ENCODE measurements at places on chromosomes 7 and 10.

- no peaks in the 10 kb centered on the region for H3K27me3 ChIP-seq
- no peak overlapping the region for H3K27ac ChIP-seq
- no peak for DNase-seq
- no peaks in the 10 kb centered on the region for H3K4me1 ChIP-seq
These were observed 111.3 kb upstream of the TNS3 start for GRCh38 chr7:47693216-47693615.

- no peaks in the 10 kb centered on the region for H3K4me1 ChIP-seq
- DNase-seq, result no peak
- H3K27ac ChIP-seq, result no peak overlapping the region
- no peaks in the 10 kb centered on the region for H3K27me3 ChIP-seq
- no peak overlapping the region for H3K4me3 ChIP-seq
These were observed 10.1 kb downstream of the PSTK start for GRCh38 chr10:122990278-122990677.

- no peak overlapping the region for H3K4me3 ChIP-seq
- no peaks in the 10 kb centered on the region for H3K4me1 ChIP-seq
- no peaks in the 10 kb centered on the region for H3K36me3 ChIP-seq
- H3K27ac ChIP-seq, result no peak overlapping the region
- H3K27me3 ChIP-seq, result no peaks in the 10 kb centered on the region
These were observed 128.8 kb downstream of the DGKB start for GRCh38 chr7:14773729-14774271.

DNA sequence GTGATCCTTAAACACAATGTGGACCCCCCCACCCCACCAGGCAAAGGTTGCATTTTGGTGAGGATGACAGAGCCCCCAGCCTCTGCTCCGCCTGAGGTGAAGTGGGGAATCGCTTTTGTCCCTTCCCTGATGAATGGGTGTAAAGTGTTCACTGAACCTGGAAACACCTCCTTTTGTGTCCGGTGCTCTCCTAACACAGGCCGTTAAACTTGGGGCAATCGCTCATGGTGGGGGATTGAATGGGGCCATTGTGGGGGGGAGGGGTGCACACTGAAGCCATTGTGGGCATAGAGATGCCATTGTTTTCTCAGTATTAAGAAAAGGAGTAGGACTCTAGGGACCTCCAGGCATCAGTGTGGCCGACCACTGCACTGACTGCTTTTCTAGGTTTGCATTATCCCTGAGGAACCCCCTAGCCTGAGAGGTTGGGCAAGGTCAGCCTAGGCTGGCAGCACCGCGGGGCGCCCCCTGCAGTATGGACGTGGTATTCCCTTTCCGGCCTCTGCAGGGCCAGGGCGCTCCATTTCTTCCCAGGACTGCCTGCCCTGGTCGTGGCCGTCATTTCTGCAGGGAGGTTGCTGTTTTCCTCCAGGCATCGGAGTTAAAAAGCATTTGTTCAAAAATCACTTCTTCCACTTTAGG is 158.3 kb downstream of the TCF7L2 start:
- H3K27ac ChIP-seq, result no peak overlapping the region
- no peaks in the 10 kb centered on the region for H3K36me3 ChIP-seq
- no peak overlapping the region for H3K4me3 ChIP-seq
- peaks cover 19% of the 10 kb centered on the region for H3K4me1 ChIP-seq
- DNase-seq, result no peak

- DNase-seq, result no peak
- no peak overlapping the region for H3K27ac ChIP-seq
- no peaks in the 10 kb centered on the region for H3K4me1 ChIP-seq
- H3K4me3 ChIP-seq, result no peak overlapping the region
- H3K36me3 ChIP-seq, result no peaks in the 10 kb centered on the region
These were observed 13.6 kb downstream of the SNX10 start for GRCh38 chr7:26305090-26305868.

DNA sequence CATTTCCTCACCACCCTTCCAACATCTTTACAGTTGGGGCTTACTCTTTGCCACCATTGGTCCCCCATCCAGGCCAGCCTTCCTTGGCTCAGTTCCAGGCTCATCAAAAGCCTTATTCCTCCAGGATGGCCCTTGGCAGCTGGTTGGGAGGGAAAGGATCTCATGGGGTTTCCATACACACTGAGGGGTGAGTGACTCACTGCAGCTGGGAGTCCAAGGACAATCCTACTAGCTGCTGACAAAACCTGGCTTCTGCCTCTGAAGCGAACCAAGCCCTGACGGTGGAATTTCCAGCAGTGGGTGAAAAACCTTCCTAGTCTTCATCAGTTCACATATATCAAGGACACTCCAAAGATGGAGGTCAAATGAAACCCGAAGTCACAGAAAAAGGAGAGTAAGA is 22.9 kb downstream of the CRHR2 start:
- no peak for DNase-seq
- H3K36me3 ChIP-seq, result no peaks in the 10 kb centered on the region
- H3K27ac ChIP-seq, result no peak overlapping the region
- H3K4me3 ChIP-seq, result no peak overlapping the region
- H3K27me3 ChIP-seq, result no peaks in the 10 kb centered on the region

DNA sequence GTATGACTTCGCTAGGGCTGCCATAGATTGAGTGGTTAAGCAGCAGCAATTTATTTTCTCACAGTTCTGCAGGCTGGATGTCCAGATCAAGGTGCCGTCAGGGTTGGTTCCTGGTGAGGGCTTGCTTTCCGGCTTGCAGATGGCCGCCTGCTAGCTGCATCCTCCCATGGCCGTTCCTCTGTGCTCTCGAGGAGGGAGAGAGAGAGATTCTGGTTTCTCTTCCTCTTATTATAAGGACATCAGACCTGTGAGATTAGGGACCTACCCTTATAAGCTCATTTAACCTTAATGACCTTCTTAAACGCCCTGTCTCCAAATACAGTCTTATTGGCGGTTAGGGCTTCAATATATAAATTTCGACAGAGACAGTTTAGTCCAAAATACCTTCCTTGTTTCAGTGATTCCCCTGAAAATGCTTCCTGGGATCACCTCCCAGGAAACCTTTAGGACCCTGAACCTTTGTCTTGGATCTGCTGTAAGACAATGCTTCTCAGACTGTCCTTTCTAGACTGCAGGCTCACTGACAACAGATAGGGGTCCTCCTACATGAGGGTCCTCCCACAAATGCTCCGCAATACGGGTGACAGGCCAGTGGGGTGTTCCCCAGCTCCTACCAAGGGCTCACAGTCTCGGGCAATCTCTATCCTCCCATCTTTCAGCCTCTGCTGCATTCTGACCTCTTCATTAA is 82.5 kb upstream of the BAIAP2L1 start:
- no peak overlapping the region for H3K4me3 ChIP-seq
- H3K36me3 ChIP-seq, result no peaks in the 10 kb centered on the region
- DNase-seq, result no peak
- H3K27me3 ChIP-seq, result no peaks in the 10 kb centered on the region
- no peaks in the 10 kb centered on the region for H3K4me1 ChIP-seq

DNA sequence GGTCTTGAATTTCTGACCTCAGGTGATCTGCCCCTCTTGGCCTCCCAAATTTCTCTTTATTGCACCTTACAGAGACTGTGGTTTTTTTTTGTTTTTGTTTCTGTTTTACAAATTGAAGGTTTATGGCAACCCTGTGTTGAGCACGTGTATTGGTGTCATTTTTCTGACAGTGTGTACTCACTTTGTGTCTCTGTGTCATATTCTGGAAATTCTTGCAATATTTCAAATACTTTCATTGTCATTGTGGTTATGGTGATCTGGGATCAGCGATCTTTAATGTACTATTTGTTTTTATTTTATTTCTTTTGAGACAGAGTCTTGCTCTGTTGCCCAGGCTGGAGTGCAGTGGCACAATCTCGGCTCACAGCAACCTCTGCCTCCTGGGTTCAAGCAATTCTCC is 89.8 kb downstream of the PRTFDC1 start:
- H3K4me3 ChIP-seq, result no peak overlapping the region
- H3K4me1 ChIP-seq, result no peaks in the 10 kb centered on the region

- H3K4me1 ChIP-seq, result no peaks in the 10 kb centered on the region
- H3K27me3 ChIP-seq, result no peaks in the 10 kb centered on the region
- H3K36me3 ChIP-seq, result no peaks in the 10 kb centered on the region
- no peak overlapping the region for H3K4me3 ChIP-seq
- no peak for DNase-seq
These were observed 760.0 kb downstream of the PHTF2 start for GRCh38 chr7:78558566-78558965.

DNA sequence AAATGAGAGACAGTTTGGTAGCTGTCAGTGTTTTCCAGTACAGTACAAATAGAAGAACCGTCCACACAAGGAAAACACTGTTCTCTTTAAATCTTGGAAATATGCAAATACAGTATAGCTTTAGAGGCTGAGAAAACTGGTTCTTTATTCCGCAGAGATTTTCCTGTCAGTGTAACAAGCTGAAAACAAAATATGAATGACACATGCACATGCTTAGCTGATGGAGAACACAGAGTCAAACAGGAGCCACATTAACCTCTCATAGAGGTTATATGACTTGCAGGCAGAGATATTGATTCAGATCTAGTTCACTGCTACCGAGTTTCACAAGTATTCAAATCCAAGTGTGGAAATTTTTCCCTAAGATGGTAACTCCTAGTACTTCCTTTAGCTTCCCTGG is 135.2 kb upstream of the C1QL3 start:
- H3K27ac ChIP-seq, result no peak overlapping the region
- H3K4me3 ChIP-seq, result no peak overlapping the region
- no peak for DNase-seq
- H3K27me3 ChIP-seq, result no peaks in the 10 kb centered on the region
- H3K36me3 ChIP-seq, result no peaks in the 10 kb centered on the region

DNA sequence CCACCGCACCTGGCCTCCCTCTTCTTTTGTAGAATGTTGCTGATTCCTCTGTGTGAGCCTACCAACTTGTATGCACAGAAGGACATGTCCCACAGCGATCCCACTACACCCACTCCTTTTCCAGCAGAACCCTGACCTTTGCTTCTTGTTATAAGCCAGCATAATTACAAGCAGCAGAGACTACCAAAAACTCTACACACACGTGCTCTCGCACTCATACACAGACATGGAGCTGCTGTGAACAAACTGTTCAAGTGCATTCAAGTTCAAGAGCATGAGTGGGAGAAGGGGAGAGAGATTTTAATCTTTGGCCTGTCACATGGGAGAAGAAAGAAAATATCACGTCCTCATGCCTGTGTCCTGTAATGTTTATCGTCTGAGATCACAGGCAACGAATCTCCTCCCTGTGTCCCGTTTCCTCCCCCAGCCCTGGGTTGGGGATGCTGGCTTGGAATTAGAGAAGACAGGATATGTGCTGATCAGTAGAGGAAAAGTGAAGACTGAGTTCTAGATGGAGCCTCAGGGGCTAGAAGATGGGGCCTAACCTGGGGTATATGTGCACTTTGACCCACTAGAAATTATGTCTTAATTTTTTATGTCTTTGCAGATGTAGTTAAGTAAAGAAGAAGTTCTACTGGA is 79.6 kb downstream of the NHLRC2 start:
- DNase-seq, result no peak
- no peak overlapping the region for H3K27ac ChIP-seq
- no peaks in the 10 kb centered on the region for H3K27me3 ChIP-seq
- H3K4me1 ChIP-seq, result no peaks in the 10 kb centered on the region
- no peaks in the 10 kb centered on the region for H3K36me3 ChIP-seq
- H3K4me3 ChIP-seq, result no peak overlapping the region

DNA sequence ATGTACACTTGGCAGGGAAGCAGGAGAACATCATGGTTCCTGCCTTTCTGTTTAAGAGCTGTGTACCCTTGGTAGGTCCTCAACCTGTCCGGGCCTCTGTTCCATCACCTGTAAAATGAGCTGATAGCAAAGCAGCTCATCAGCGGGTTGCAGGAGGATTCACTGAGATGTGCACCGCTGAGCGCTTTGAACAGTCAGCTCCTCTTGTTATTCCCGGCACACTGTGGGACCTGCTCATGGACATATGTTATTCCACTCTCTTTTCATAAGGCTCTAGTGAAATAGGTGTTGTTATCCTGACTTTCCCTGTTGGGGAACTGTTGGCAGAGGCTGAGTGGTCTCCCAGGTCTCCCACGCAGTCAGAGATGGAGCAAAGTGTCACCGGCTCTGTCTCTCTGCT is 497.5 kb upstream of the ZMIZ1 start:
- no peak overlapping the region for H3K27ac ChIP-seq
- no peaks in the 10 kb centered on the region for H3K27me3 ChIP-seq
- no peak overlapping the region for H3K4me3 ChIP-seq
- DNase-seq, result no peak
- H3K4me1 ChIP-seq, result no peaks in the 10 kb centered on the region
- no peaks in the 10 kb centered on the region for H3K36me3 ChIP-seq

- no peaks in the 10 kb centered on the region for H3K36me3 ChIP-seq
- H3K4me1 ChIP-seq, result no peaks in the 10 kb centered on the region
- H3K27me3 ChIP-seq, result no peaks in the 10 kb centered on the region
- no peak for DNase-seq
- H3K27ac ChIP-seq, result no peak overlapping the region
- H3K4me3 ChIP-seq, result no peak overlapping the region
These were observed 231.3 kb upstream of the FERD3L start for GRCh38 chr7:19376538-19376937.

- no peaks in the 10 kb centered on the region for H3K36me3 ChIP-seq
- no peak for DNase-seq
- peaks cover 3% of the 10 kb centered on the region for H3K4me1 ChIP-seq
- H3K4me3 ChIP-seq, result no peak overlapping the region
These were observed 310.7 kb downstream of the GALNT17 start for GRCh38 chr7:71442492-71443190.

- peak overlapping the region; percentile 69 for H3K27ac ChIP-seq
- DNase-seq, result no peak
- H3K4me1 ChIP-seq, result peaks cover 6% of the 10 kb centered on the region
- H3K4me3 ChIP-seq, result peak overlapping the region; percentile 86
- no peaks in the 10 kb centered on the region for H3K36me3 ChIP-seq
- H3K27me3 ChIP-seq, result no peaks in the 10 kb centered on the region
These were observed 1.4 kb downstream of the ZNF282 start for GRCh38 chr7:149196705-149197171.

DNA sequence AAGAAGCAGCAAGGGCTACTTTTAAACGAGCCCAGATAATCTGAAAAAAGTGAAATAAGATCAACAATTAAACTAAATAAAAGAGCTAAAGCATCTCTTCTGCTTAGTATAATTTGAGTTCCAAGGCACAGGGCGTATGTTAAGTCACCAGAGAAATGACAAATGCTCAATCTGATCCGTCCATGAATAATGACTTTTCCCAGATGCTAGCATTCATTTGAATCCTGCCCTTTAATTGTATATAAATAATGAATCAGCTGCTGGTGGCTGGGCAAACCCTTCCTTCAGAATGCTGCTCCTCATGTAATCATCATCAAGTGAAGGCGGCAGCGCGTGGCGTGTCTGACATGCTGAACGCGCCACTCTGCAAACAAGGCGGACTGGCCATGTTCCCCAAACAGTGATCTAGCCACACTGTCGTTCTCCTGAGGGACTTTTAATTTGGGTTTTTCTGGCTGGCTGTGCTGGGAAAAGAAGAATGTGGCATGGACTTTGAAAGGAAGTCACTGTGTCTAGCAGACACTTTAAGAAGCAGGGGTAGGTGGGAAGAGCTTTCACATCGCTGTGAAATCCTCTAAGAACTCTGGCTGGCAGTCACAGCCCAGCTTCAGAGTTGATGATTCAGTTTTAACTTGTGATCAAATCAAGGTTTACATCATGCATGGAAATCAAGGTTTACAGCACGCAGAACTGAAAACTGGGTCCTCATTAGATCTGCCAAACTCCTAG is 70.7 kb downstream of the BEND7 start:
- no peak for DNase-seq
- no peaks in the 10 kb centered on the region for H3K4me1 ChIP-seq
- no peaks in the 10 kb centered on the region for H3K36me3 ChIP-seq

- no peak overlapping the region for H3K27ac ChIP-seq
- H3K4me3 ChIP-seq, result no peak overlapping the region
- H3K36me3 ChIP-seq, result no peaks in the 10 kb centered on the region
These were observed 21.1 kb upstream of the BPGM start for GRCh38 chr7:134625550-134625949.
